T-helper 17 cell (primary cell): ENCODE measurements at places on chromosomes 1 and 21. TPM values are rescaled to one million over a fixed set of nuclear protein-coding genes. Genes with fewer than 3 reads are reported as not detected.

DNA sequence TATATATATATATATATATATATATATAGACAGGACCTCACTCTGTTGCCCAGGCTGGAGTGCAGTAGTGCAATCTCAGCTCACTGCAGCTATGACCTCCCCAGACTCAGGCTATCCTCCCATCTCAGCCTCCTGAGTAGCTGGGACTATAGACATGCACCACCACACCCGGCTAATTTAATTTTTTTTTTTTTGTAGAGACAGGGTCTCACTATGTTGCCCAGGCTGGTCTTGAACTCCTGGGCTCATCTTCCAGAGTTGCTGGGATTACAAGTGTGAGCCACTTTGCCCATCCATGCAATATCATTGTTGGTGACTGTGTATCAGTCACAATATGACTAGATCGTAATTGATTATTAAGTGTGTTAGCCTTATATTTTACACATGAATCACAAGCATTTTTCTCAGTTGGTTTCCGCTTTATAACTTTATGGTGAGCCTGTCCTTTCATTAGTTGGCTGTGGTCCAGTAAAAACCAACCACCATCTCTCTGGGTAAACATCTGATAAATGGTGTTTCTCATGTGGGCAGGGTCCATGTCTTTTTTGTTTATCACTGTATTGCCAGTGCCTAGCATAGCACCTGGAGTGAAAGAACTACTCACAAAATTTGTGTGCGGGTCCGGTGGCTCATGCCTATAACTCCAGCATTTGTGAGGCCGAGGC lies 63.6 kb downstream of the MYOM3 start:
- no peak for DNase-seq

GRCh38 chr1:67674260-67675011 lies 10.6 kb upstream of the GADD45A start:
- no peak for DNase-seq

DNA sequence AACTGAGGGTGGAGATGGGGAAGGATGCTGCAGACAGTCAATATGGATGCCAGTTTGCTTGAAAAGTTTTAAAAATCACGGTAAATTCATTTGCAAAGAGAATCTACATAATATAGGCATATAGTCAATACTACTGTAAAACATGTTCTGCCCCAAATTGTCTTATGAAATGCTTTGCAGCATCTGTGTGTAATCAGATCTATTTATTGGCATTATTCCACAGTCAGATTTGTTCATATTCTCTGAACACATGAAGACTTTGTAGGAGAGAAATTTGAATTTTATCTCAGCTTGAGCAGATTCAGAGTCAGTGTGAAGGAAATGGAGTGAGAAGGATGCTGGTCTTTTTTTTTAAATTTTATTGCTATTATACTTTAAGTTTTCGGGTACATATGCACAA lies 88.5 kb downstream of the PLPPR4 start:
- no peak for DNase-seq

DNA sequence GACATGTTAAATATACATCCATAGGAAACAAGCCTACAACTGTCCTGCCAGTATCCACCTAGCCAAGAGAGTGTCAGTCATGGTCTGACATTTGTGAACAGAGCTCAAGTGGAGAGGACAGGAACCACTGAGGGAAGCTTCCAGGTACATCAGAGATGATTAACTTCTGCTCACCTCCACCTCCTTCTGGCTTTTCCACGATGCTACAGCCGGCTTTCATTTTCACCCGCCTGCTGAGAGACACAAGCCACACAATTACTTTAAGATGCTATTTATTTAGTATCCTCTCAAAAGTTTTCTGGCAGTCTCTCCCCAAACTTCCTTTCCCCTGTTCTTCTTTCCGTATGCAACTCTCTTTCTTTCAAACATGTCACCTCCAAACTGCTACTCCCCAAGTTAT lies 2.1 kb downstream of the ETV3 start:
- DNase-seq: no peak

DNA sequence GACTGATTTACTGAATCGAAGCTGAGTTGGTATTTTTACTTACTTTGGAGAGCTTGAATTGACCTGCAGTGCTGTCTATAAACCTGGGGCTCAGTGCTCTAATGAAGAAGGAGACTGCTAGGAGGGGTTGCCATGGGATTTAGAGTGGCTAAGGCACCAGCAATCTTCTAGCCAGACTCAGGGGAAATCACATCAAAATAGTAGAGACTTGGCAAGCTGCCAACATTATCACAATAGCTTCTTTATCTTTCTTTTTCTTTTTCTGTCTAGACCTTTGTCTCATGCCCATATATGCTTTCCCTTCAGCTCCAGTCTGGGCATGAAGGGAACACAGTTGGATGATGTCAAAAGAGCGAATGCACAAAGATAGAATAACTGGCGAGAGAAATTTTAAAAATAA lies 301.1 kb upstream of the DPYD start:
- DNase-seq: no peak

DNA sequence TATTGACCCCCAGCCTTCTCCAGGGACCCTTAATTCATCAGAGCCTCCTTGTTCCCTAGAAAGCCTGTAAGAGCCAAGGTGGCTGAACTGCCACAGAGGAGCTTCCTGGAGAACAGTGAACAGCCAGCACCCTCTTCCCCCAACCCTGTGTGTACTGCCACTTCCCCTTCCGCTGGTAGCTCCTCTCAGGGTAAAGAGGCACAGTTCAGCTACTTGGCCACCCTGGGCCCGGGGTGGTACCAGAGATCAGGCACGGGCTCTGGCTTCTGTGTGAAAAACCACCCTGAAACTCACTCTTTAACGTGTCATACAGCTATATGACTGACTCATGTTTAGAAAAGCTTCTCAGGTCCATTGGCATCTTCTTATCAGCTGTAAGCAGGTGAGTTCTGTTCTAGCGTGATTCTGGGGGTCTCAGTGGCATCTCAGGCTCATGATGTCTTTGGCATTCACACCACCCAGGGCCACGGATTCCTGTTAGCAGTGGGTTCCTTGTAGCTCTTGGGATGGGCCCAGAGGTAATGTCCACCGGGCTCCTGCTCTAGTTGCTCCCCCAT lies 22.4 kb downstream of the ARMH1 start:
- DNase-seq: no peak

DNA sequence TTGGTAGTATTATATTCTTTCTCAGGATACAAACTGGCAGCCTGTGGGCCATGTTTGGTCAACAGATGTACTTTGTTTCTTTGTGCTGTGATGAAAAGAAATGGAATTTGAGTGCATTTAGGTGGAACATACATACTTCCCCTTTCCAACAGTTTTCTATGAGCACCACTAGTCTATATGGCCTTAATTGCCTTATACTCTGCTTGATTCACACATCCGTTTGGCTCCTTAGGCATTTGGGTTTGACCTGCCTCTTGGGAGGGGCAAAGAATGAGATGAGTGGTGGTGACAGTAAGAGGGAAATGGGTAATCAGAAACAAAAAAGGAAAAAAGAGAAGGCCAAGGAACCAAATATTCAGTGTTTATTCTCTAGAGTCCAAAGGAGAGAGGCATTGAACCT lies 17.0 kb downstream of the CFAP126 start:
- DNase-seq: no peak

GRCh38 chr1:113792986-113793385 lies 19.3 kb downstream of the RSBN1 start:
- DNase-seq: no peak

DNA sequence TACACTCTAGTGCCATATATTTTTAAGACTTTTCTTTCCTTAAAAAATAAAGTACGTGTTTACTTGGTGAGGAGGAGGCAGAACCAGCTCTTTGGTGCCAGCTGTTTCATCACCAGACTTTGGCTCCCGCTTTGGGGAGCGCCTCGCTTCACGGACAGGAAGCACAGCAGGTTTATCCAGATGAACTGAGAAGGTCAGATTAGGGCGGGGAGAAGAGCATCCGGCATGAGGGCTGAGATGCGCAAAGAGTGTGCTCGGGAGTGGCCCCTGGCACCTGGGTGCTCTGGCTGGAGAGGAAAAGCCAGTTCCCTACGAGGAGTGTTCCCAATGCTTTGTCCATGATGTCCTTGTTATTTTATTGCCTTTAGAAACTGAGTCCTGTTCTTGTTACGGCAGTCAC lies 25.2 kb downstream of the PSEN2 start:
- DNase-seq: no peak

GRCh38 chr1:110896090-110896489 lies 23.1 kb downstream of the CD53 start:
- no peak for DNase-seq

GRCh38 chr21:33981391-33982101 lies 65.9 kb upstream of the ATP5PO start:
- no peak for DNase-seq

DNA sequence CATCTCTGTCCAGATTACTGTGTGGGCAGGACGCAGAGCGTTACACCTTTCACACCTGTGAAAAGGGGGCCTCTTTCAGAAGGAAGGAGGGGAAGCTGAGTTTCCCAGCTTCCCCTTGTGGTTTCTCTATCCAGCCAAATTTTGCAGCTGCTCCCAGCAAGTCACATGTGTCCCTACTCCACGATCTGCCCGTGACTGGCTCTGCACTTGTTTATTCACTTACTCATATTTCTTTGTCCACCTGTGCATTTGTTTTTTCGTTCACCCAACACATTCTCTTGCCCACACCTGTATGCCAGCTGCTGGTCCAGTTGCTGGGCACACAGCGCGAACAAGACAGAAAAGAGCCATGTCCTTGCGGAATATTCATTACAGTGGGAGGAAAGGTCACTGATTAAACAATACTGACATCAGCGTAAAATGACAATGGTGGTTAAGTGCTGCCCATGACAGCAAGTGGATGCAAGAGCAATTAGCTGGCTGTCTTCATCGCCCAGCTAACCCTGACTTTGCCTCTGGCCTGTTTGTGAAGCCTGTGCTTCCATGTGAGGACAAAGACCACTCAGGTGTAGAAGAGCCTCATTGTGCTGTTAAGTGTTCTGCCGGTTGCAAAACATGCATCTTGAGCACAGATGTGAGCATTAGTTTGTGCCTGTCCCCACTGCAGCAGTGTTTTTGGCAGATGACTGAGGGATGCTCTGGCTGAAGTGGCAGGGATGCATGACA lies 28.6 kb upstream of the NEK2 start:
- DNase-seq: no peak

GRCh38 chr1:2638466-2639115 lies 5.8 kb upstream of the MMEL1 start:
- no peak for DNase-seq

DNA sequence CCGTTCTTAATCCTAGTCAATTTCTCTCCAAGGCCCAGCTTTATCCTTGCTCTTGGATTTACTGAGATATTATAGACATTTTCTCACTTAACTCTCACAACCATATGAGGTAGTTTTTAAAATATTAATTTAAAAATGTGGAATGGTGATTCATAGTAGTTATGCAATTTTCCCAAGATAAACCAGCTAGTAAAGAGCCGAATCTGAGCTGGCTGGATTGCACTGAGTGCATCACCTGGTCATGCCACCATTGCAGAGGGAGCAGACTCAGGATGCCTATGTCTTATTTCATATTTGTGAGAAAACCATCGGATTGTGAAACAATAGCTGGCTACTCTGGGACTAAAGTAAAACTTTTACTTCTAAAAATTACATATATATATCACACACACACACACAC lies 494.0 kb downstream of the KCNT2 start:
- DNase-seq: no peak

DNA sequence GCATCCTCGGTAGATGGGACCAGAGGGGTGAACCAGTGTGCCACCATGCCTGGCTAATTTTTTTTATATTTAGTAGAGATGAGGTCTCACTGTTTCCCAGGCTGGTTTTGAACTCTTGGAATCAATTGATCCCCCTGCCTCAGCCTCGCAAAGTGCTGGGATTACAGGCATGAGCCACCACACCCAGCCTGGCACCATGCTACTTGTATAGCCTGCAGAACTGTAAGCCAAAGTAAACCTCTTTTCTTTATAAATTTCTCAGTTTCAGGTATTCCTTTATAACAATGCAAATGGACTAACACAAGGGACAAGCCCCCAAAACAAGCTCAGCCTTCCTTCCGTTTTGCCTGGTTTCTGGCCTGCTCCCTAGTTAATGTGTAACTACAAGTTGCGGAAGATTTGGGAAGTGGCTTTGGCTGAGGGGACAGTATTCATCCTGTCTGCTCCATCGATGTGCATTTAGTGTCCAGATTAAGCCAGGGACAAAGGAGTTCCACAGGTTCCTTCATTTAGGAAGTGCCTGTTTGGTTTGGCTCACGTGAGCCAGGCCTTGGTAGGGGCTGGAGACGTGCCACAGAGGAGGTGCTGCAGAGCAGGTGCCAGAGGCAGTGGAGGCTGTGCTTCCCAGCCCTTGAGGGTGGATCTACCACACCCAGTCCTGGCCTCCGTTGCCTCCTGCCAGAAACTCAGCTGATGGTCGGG lies 4.4 kb downstream of the AVPR1B start:
- no peak for DNase-seq

- no peak for DNase-seq
Measured at GRCh38 chr1:20584890-20585289, 4.0 kb upstream of the CDA start.

- no peak for DNase-seq
Measured at GRCh38 chr1:210236386-210236839, 3.8 kb downstream of the SERTAD4 start.

GRCh38 chr1:228150461-228151179 lies 890 bp downstream of the GJC2 start:
- DNase-seq: no peak

GRCh38 chr1:12488666-12489354 lies 129.2 kb downstream of the DHRS3 start:
- no peak for DNase-seq

GRCh38 chr1:197811769-197812168 lies 36.5 kb upstream of the DENND1B start:
- DNase-seq: no peak

DNA sequence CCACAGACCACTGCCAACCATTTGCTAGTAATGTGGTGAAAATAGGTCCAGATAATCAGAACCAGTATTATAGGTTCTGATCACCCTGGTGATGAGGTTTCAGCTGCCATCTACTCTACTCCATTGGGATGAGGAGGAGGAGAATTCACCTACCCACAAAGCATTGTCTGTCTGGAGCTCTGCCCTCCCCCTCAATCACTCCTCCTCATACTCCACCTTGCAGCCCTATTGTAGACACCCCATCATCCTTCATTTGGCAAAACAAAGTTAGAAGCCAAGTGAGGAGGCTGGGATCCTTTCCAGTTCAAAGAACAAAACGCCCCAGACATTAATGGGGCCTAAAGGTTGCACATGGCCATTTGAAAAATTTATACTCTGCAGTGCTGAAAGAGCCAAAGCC lies 157.4 kb upstream of the L1TD1 start:
- no peak for DNase-seq

DNA sequence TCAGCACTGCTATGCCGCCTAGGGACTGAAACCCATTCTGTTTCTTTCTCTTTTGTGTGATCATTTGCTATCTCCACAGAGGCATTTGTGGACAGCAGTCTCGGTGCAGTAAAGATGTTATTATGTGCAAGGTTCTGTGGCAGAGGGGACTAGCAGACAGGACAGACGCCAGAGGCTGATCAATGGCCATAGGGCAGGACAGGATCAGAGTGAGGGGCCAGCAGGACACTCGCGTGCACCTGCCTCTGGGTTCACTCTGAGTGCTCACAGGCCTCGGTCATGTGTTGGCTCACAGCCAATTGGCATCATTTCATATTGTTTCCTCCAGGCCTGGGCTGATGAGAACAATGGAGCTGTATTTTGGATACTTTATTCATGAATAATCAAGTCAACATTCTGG lies 212.6 kb downstream of the TGFB2 start:
- DNase-seq: no peak

Gene FABP3
- not detected for total RNA-seq

Gene ATP1A4
- not detected for total RNA-seq

Gene WNT4
- not detected for total RNA-seq

Gene A3GALT2
- 0.37 TPM for total RNA-seq

Gene NVL
- total RNA-seq: 24.8 TPM

Gene KCNN3
- total RNA-seq: 0.29 TPM

Gene CPTP
- 14.3 TPM for total RNA-seq

Gene AUNIP
- total RNA-seq: 0.31 TPM

Gene LORICRIN
- not detected for total RNA-seq

Gene PEAR1
- total RNA-seq: 0.42 TPM

Gene CFHR5
- total RNA-seq: not detected
